ENCODE measurements at places on chromosomes 6 and 20.

DNA sequence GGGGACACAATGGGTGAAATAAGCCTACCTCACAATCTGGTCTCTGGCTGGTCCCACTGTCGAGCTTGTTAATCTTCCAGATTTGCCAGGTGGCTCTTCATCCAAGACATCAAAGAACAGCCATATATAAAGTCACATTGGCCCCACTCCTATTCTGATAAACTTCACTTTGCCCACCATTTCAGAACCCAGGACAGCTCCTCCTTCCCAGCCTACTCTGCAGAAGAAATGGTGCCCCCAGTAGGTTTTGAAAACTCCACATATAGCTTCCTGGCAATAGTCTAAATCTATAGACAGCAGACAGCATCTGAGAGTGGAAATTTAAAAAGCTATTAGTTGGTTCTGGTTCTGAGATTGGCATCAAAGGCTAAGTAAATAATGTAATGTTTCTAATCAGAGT, 143.1 kb upstream of the PCSK2 start:
- DNase-seq, result no peak

DNA sequence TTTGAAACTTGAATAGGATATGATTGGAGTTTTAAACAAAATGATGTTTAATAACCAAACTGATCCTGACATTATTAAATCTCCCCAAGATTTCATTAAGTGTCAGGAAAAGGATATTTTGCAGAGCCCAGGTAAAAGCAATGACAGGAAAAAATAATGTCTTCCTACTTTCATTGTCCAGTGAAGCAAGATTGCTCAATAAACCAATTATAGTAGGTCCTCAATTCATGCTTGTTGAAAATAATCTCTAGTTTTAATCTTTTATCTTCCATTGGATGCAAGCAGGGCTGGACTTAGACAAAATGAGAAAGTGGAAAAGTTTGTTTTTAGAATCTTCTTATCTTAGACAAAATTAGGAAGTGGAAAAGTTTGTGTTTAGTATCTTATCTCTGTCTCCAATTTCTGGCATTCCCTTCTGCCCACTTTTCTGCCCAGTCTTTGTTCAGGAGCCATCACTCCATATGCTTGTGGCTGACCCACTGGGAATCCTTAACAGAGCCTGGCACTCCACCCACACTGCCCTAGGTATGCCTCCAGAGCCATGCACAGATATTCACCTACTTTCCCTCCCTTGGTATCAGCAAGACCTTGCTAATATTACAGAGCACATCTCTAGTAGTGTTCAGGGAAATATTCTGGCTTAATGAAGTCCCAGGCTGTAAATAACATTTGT, 57.0 kb upstream of the CARMIL1 start:
- no peak for DNase-seq

GRCh38 chr6:19042420-19042819, 655.3 kb downstream of the RNF144B start:
- DNase-seq, result no peak

DNA sequence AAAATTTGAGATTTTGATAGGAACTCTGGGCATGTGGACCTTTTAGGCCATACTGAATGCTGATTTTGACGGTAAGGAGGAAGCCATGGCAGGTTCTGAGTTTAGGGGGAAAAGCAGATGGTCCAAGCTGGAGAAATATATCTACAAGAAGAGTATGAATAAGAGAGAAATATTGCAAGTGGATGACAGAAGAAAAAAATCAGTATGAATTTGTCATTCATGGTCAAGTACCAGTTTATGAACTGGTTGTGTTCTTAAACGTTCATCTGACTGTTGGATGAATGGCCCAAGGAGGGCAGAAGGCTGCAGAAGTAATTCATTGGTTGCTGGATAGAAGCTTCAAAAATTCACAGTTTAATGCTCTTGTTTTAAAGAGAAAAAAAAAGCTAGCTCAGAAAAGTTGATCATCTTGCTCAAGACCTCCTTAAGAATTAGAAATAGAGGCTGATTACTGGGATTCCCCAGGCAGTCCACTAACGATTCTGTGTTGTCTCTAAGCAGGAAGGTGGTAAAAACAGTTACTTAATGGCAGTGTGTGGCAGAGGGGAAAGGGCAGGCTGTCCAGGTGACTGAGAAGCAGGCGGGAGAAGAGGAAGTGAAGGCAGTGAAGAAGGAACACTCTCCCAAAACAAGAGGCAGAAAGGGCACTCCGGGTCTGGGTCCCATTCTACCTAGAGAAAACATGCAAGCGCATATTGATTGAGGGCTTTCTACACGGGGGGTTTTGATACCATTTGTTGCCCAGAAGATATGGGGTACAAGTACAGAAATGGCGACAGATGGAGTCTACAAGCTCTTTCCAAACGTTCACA, 2.0 kb upstream of the DUSP22 start:
- DNase-seq, result no peak

- DNase-seq, result no peak
These were observed 130.3 kb downstream of the OPRM1 start for GRCh38 chr6:154169193-154169847.

GRCh38 chr6:132280436-132280835, 120.8 kb downstream of the MOXD1 start:
- no peak for DNase-seq

DNA sequence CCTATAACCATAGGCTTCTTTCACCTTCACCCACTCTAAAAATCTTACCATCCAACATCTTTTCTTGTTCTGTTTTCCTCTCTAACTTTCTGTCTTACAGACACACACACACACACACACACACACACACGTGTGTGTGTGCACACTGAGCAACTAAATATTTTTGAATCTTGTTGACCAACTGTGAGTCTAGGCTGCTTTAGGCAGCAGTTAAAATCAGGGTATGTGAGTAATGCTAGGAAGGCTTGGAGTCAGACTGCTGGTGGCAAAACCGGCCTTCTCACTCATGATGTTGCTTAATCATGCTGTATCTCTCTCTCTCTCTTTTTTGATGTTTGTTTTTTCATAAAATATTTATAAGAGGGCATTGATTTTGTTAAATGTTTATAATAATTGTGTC, 103.1 kb upstream of the TBX18 start:
- no peak for DNase-seq

GRCh38 chr6:143059663-143060353, 881 bp upstream of the AIG1 start:
- DNase-seq, result no peak

- no peak for DNase-seq
These were observed 11.2 kb downstream of the CDC40 start for GRCh38 chr6:110191477-110191876.

Data from stimulated activated CD4-positive, alpha-beta T cell treated with anti-CD3 and anti-CD28 coated beads, Interleukin-15, amount 100 ng/mL, for 1 hour (primary cell).